MV-4-11 (cell line): ENCODE measurements at places on chromosomes 3 and 15.

DNA sequence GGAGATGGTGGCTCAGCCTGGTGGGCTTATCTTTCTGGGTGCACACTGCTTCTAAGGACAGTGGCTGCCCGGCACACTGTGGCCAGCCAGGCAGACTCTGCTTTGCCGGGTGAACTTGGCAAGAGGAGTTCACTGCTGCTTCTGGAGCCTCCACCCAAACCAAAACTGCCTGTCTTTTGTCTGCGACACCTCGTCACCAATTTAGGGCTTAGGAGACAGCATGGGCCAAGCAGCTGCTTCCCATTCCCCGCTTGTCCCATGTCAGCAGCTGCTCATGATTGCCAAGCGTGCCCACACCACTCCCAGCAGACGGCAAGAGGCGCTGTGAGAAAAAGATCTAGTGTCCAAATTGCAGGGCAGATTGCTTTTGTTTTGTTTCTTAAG, 57.3 kb downstream of the LSM3 start:
- no peak for DNase-seq

- DNase-seq = no peak
These were observed 2.3 kb downstream of the GORASP1 start for GRCh38 chr3:39104961-39105686.

DNA sequence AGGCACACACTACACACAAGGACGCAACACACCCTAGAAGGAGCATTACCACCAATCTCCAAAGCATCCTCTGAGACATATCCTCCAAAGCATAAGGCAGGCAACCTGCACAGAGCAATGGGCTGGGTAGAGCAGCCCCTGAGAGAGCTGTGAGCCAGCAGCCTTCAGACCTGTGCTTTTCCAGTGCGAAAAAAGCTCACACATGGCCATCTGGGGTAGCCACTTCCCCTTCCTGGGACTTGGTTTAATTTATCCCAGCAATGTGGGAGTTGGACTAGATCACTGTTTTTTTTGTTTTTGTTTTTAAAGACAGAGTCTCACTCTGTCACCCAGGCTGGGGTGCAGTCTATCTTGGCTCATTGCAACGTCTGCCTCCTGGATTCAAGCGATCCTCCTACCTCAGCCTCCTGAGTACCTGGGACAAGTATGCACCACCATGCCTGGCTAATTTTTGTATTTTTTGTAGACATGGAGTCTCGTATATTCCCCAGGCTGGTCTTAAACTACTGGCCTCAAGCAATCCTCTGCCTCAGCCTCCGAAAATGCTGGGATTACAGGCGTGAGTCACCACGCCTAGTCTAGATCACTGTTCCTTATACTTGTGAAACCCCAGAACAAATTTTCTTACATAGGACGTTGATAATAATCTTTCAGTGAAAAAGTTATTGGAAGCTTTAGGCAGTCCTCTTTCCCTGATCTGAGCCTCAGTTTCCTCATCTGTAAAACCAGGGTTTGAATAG, 18.9 kb downstream of the PTPN23 start:
- peak; percentile 67 for DNase-seq

- DNase-seq = no peak
These were observed 20.5 kb downstream of the IFT80 start for GRCh38 chr3:160378331-160379109.

- DNase-seq = no peak
These were observed 253.4 kb upstream of the LRRC3B start for GRCh38 chr3:26369133-26369532.

DNA sequence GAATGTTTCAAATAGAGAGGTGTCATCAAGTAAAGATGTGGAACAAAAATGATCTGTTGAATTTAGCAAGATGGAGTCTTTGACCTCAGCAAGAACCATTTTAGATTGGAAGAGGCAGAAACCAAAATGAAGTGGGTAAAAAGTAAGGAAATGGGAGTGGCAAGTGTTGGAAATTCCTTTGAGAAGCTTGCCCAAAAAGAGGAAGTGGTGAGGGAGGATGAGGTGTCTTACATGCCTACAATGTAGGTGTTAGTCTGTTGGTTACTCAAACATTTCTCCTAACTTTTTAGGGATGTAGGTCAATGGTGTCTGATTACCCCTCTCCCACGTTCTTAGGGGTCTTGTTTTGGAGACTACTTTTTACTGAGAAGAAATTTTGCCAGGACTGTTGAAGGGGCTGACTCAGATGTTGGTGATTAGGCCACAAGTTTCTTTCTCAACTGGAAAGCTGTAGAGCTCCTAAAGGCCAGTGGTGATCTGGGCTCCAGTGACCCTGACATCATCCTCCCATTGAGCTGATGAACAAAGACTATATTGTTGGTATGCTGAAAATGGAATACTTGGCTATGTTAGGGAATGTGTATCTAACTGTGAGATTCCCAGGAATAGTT, 5.1 kb downstream of the PPP2R3A start:
- DNase-seq = peak; percentile 45

DNA sequence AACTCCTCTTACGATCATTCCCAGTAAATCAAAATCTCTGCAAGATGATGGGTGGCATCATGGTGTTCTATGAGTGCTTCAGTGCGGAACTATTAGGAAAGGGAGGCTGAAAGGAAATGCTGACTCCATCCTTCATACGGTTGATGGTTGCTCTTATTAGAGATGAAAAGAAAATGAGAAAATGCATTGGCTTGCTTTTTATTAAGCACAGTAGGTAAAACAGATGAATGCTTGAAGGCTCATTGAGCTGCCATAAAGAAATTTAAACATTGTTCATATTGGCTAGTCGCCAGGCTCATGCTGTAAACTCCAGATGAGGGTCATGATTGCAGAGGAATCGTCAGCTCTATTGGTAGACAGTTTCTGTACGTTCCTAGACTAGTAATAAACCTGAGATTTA, 115.8 kb downstream of the EPHA3 start:
- DNase-seq = no peak

DNA sequence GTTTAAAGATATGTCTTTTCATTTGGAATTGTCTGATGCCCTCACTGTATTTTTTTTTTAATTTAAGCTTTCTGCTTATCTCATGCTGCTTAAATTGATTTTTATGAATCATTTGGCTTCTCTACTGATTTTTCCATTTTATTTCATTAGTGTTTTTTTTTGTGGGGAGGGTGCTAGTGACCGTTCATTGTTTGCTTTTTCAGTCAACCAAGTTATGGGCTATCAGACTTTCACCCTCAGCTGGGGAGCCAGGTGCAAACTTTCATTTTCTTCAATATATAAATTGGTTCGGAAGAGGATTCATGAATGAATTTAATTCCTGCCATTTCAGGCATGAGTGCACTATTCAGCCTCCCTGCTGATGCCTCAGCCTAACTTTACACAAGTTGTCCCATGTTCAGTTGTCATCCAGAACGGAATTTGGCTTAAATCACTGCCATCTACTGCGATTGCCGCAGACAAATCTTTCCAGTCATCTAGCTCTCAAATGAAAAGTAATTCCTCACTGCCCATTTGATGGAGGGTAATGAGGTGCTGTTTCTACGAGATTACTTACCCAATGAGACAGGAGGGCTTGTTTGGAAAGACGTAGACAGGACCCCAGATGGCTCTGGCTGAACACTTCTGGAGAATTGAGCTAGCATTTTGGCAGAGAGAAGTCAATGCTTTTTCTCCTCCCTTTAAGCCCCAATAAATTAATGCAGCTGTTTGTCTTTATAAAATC, 89.9 kb upstream of the RORA start:
- no peak for DNase-seq

DNA sequence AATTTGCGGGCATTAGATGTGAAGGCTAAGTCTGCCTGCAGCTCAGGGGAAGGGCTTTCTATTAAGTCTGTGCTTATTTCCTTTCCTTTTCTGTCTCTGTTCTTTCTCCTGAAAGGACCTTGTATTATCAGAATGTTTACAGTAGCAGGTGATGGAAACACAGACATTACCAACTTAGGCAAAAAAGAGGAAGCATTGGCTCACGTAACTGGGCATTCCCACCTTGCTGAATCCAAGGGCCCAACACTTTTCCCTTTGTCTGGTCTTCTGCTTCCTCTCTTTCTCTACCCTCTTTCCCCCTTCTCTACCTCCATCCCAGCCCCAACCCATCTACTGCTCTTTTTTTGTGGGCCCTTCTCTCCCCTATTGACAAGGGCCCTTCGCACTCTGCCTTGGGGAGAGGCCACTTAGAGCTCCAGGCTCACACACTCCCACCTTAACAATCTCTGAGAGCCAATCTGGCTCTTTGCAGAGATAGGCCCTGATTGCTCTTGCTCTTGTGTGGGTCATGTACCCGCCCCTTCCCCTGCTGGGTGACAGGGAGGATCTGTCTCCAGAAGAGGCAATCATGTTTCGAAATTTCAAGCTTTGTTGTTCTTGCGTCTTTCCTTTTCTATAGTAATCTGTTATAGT, 35.0 kb downstream of the ACAA1 start:
- no peak for DNase-seq

DNA sequence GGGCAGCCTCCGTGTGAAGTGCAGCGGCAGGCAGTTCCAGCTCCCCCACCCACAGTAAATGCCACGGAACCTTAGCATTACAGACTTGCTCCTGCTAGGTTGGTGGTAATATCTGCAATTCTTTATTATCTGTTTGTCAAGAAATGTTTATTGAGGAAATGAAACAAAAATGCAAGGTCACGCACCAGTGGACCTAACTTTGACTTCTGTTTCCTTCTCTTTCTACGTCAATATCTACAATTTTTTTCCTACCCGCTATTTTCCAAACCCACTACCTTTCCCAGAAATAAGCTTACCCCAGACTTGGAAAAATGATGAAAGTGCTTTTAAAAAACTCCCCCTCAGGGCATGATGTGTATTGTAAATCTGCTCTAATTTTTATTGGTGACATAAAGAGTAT, 18.9 kb downstream of the ILDR1 start:
- peak; percentile 62 for DNase-seq

- no peak for DNase-seq
These were observed 26.7 kb downstream of the PLD1 start for GRCh38 chr3:171783626-171784025.

- no peak for DNase-seq
These were observed 20.1 kb downstream of the TMEM108 start for GRCh38 chr3:133058243-133058642.

GRCh38 chr3:113287111-113287802, 75.9 kb downstream of the BOC start:
- no peak for DNase-seq

DNA sequence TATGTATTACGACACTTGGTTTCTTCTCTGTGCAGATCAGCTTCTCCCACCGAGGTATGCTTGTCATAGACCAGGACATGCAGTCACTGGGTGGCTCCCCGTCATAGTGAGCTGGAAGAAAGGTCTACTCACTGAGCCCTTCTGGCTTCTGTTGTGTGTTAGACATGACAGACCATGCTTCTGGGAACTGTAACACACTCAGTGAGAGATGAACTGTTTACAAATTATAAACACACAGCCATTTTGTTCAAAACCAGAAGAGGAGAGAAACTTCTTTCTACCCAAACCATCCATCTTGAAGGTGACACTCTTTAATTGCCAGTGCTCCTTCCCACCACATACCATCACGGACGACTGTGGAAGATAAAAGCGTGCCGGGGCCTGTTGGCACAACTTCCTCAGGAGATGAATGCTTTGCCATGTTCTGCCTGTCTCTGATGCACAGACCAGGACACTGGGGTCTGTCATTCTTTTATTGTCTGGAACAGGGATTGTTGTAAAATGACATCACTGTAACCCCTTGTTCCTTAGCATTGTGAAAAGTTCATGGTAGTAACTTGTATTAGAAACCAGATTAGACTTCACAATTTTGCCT, 214.3 kb downstream of the MCTP2 start:
- DNase-seq = no peak

GRCh38 chr3:19931180-19931692, 2.8 kb downstream of the EFHB start:
- DNase-seq = peak; percentile 93

- peak; percentile 62 for DNase-seq
These were observed 6.4 kb downstream of the TMEM207 start for GRCh38 chr3:190443257-190443656.

GRCh38 chr3:105555206-105555605, 188.5 kb downstream of the ALCAM start:
- no peak for DNase-seq

- peak; percentile 76 for DNase-seq
These were observed 4.5 kb downstream of the NDUFB5 start for GRCh38 chr3:179608931-179609720.

- peak; percentile 94 for DNase-seq
These were observed 378.4 kb upstream of the AGTR1 start for GRCh38 chr3:148319161-148319915.

DNA sequence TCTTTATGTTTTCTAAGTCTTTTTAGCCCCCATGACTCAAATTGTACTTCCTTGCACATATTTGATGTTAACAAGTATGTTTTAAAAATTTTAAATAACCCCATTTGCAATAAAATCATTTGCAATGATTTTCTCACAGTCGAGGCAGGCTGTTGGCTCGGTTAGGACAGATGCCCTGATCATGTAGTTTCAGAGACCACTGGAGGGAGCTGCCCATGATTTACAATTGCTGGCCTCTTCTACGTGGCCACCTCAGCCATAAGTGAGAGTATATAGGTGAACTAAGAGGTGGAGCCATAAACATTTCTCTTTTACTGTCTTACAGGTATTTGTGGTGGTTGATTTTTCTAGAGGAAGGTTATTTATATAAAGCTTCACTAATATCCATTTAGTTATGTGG, 1.7 kb downstream of the DTWD1 start:
- no peak for DNase-seq

DNA sequence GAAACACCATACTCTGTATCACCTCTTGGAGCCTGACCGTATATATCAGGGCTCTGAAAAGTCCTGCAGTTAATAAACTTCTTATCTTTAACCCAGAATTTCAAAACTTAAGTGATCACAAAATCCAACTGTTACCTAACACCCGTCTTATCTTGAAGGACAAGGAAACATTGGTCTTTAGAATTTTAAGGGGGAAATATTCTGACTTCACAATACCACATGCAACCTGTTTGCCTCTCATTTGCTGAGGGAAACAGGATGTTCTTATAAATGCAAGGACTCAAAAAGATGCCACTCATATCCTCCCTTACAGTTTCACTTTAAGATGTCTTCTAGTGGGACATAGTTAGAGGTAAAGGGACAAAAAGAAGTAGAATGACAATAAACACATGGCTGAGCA, 67.9 kb downstream of the CRTC3 start:
- peak; percentile 44 for DNase-seq

DNA sequence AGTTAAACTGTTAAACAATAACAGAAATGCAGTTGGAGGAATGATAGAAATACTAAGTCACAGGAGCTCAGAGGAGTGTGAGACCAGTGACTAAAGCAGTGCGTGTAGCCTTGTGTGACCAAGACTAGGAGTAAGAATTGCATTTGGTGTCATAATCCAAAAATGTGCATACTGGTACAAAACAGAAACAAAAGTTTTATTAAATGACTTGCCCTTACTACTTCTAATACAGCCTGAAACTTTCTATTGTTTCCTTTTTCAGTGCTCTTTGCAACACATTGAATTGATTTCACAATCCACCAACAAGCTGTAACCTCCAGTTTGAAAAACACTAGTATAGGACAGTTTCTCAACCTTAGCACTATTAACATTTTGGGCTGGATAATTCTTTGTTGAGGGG, 17.1 kb downstream of the SNX1 start:
- peak; percentile 81 for DNase-seq
